ENCODE measurements at places on chromosomes 6 and 20.

DNA sequence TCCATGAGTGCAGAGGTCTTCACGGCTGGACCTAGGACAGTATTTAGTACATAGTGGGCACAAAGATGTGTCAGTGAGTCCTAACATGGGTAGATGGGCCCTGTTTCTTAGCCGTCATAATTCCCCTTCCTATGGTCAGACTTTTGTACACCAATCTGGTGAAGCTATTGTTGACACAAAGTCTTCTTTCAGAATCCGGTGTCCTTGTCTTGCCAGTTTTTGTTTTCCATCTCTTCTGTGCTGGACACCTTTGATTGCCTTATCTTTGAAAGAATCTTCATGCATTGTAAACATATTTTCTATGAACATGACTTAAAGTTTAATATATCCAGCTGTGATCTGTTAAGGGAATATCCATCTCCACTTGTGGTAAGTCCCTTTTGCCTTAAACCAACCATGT, 4.5 kb downstream of the LRRC1 start:
- no peak for DNase-seq

DNA sequence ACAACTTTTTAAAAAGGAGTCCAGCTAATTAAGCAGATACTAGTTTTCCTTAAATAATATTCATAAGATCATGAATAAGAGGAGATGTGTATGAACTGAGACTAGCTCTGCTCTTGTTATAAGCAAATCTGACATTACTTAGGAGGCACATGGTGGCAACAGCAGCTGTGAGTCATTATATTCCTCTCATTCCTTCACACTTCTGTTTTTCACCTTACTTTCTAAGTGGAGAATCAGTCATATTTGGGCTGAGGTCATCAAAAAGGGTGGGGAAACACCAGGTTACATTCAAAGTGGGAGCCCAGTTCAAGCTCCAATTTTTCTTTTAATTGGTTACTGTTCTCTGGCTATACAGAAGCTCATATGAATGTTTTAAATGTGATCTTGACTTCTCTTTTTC, 6.0 kb upstream of the RIPPLY2 start:
- DNase-seq = no peak

- DNase-seq = no peak
These were observed 7.2 kb downstream of the TPX2 start for GRCh38 chr20:31746068-31746878.

DNA sequence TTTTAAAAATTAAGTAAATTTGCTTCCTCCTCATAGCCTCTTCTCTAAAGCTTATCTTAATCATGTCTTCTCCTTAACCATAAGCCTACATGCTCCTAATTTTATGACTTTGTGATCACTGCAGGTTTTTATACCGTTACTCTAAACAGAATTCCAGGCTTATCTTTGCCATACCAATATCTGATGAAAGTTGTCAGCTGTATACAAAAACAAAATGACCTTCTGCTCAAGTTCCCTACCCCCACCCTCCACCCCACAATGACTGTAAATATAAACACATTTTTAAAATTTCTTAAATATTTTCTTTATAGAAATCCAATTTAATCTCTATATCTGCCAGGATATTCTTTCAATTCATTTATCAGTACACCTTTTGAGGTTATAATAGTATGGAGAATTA, 60.5 kb upstream of the SGK1 start:
- DNase-seq = no peak

GRCh38 chr20:23488996-23489395, 1.9 kb upstream of the CST8 start:
- DNase-seq = no peak

GRCh38 chr6:153942361-153942760, 96.7 kb upstream of the OPRM1 start:
- DNase-seq = no peak

DNA sequence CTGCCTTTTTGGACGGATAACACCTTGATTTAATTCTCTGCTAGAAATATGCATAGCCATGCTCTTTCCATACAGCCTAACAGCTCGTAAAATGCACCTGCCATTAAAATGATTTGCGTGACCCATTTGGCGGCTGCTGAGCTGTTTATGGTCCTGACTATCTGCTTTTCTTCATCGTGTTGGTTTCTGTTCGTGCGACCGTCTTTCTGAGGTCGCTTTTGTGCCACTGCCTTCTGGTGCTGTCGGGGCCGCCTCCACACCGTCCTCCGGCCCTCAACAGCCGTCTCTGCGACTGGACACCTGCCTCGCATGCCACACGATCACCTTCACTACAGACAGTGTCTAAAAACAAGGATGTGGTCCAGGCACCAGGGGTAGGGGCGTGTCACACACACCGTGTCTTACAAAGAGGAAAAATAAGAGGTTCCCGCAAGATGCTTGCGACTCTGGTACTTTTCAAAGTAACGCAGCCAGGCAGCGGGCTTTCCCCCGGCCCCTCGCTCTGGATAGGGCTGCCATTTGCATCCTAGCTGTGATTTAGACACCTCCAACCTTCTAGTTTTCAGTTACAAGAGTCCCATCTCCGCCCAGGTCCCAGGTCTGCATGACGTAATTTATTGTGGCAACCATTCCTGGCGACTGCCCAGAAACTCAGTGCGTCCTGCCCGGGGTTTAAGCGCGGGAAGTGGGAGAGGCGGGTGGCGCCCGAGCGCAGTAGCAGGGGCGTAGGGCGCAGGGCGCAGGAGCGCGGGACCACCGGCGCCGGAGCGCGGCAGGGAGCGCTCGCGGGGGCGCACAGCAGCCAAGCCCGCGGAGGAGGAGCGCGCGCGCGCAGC, at the start of gene STMND1:
Gene STMND1, plus strand, starts transcription at position 629 of the 836 bp plus-strand sequence. CDS start 208 bp downstream, outside the sequence.
- DNase-seq = peak; percentile 68

DNA sequence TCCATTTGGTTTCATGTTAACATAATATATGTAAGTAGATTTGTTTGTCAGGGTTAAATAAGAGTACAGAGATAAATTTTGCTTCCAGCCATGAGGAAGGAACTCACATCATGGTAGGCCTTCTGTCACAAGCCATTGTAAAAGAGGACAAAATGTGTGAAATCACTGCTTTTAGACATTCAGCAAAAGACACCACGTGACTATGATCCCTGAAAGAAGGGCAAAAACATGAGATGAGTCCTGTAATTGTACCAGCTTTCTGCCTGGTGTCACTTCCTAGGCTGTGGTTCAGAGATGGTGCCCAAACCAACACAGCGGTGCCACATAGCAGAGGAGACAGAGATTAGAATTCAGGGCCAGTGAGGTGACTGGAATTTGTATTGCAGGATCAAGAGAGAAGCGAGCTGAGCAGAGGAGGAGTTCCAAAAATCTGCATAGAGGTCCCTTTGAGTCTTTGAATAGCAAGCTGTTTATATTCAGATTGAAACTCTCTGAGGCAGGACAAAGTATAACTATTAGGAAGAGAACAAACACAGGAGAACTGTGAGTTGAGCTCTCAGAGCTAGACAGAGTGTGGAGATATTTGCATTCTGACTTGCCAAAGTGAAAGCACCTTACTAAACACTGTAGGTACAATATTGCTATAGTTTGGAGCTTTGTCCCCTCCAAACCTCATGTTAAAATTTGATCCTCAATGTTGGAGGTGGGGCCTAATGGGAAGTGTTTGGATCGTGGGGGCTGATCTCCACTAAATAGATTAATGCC, 52.6 kb upstream of the PDE7B start:
- DNase-seq = no peak

DNA sequence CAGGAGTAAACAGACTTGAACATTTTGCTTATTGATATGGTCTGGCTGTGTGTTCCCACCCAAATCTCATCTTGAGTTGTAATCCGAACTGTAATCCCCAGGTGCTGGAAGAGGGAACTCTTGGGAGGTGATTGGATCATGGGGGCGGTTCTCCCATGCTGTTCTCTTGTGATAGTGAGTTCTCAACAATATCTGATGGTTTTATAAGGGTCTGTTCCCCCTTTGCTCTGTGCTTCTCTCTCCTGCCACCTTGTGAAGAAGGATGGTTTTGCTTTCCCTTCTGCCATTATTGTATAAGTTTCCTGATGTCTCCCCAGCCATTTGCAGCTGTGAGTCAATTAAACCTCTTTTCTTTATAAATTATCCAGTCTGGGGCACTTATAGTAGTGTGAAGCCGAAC, 40.0 kb downstream of the MYLIP start:
- peak; percentile 42 for DNase-seq

DNA sequence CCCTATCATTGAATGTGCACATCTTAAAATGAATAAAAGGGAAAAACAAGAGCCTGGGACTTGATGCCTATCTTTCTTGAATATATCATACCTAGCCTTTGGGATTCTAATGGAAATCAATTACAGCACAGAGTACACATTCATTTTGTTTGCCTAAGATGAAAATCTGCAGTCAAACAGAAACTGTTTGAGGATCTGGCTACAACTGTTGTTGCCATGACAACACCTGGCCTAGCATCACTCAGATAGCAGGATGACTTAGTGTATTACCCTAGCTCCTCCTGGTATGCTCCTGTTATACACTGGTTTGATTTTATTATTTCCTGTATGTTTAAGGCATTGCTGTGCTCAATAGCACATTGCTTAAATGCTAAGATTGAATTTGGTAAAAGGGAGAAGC, 71.5 kb upstream of the LAMP5 start:
- DNase-seq = no peak

GRCh38 chr6:107154131-107154800, 39.0 kb upstream of the BEND3 start:
- peak; percentile 37 for DNase-seq

- no peak for DNase-seq
These were observed 173.6 kb downstream of the TAF4 start for GRCh38 chr20:61891916-61892649.

GRCh38 chr6:3456395-3456897, 404 bp downstream of the SLC22A23 start:
- DNase-seq = no peak

DNA sequence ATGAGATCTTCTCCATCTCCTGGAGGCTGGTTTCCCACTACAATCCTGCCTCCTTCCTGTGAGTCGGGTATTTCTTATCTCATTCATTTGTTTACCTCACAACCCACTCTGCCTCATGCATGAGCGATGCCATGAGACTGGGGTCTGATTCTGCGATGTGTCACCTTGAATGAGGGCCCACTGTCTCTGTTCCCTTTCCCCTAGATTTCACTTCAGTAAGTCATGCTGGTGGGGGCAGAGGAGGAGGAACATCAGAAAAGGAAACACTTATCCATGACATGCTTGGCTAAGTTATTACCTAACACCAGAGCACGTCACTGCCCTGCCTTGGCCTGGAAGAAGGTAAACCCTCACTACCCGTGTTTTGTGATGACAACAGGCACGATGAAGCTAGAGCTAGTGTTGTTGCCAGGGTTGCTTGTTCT, 337.4 kb upstream of the PRDM1 start:
- peak; percentile 35 for DNase-seq

DNA sequence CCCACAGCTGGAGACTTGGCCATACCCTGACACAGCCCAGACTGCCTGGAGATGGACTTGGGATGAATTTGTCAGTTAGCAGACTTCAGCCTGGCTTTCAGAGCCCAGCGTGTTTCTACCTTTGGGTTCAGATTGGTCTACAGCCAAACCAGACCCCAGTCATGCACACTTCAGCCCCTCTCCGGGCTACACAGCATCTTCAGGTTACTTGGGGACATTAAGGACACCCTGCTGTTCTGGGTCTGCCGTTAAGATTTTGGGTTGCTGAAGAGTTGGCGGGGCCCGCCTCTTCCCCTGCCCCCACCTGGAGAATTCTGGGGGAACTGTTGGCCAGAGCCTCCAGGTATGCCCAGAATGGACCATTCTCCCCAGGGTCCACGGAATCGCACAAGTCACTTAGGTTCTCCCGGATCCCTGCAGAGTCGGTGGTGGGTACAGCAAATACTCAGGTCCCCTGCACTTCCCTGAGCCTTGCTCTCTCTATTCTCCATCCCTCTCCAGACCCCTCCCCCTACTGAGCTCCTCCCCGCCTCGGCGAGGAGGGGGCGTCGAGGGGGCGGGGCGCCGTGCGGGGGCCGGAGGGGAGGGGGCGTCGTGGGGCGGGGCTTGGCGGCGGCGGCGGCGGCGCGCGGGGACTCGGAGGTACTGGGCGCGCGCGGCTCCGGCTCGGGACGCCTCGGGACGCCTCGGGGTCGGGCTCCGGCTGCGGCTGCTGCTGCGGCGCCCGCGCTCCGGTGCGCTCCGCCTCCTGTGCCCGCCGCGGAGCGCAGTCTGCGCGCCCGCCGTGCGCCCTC, at the start of gene PTK7:
Gene PTK7, plus strand, starts transcription at position 645 of the 794 bp plus-strand sequence. CDS start 175 bp downstream, outside the sequence.
- peak; percentile 65 for DNase-seq

- DNase-seq = no peak
These were observed at the start of gene ATP9A for GRCh38 chr20:51767867-51768758. ATP9A (minus strand) TSS chr20:51768390; CDS start chr20:51768369, 21 bp downstream.

DNA sequence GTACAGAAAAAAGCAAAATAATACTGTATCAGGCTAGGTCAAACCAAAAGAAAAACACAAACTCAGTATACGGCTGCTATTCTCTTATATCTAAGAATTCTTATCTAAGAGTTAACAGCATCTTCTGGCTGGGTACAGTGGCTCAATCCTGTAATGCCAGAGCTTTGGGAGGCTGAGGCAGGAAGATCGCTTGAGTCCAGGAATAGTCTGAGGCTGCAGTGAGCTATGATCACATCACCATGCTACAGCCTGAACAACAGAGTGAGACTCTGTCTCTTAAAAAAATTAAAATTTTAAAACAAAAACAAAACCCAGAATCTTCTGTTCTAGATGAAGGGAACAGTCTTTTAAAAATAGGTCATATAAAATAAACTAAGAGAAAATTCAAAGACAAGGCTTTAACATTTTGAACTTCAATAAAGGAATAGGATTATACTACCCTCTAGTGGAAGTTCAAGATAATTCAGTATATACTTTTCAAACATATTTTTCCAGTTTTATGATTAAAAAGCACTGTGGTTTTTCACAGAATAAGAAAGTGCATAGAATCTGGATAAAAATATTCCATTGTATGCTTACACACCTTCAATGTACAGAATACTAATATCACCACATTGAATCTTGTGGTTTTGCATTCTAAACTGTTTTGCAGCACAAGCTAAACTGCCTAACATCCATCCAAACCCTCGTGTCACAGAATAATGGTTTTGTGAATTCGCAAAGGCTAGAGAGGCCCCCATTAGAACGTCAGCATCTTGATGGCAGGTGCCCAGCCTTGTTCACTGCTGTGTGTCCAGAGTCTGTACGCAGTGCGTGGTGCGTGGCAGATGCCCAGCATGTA, 39.3 kb downstream of the DTNBP1 start:
- DNase-seq = no peak

- DNase-seq = no peak
These were observed 141.2 kb downstream of the RALGAPA2 start for GRCh38 chr20:20571068-20571780.

GRCh38 chr6:125066964-125067363, 86.6 kb upstream of the TPD52L1 start:
- no peak for DNase-seq
